Stimulated activated CD4-positive, alpha-beta T cell treated with anti-CD3 and anti-CD28 coated beads, TNF-alpha, amount 100 ng/mL, for 24 hours (primary cell): ENCODE measurements at places on chromosomes 12 and 14.
A peak's percentile ranks its signal among the peaks of the same experiment; 100 is the strongest.

DNA sequence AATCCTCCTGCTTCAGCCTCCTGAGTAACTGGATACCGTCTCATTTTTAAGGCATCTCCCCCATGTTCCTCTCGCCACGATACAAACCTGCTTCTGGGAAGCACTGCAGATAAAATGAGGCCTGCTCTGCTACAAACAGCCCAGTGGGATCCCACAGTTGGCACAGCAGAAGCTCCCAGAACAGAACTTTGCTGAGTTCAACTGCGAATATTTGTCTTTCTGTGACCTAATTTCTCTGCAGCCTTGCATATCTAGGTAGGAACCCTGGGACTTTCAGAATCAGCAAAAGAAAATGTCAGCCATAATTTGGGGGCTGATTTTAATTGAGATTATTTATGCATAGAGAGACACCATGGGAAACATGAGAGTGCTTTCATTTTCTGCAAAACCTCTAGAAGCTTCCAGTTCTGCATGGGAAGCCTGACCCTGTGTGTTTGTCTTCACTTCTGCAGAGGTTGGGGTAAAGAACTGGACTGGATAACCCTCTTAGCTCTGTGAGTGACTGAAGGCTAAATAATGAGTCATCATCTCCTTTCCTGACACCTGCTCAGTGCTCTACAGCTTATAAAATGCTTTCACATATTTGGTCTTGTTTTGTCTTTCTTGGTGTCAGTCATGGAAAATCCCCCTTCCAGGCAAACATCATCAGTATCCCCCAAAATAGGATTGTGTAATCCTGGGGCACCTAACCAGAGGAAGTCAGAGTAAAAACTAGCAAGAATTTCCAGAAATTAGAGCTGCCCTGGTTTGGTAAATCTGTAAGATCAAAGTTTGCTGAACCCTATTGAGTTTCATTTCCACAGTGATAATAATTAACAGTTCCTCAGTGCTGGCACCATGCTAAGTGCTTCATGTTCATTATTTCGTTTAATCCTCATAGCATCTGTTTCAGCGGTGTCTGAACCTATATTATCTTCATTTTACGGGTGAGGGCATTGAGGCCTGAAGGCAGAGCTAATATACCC is 185.8 kb downstream of the SLC15A4 start:
- DNase-seq: no peak

DNA sequence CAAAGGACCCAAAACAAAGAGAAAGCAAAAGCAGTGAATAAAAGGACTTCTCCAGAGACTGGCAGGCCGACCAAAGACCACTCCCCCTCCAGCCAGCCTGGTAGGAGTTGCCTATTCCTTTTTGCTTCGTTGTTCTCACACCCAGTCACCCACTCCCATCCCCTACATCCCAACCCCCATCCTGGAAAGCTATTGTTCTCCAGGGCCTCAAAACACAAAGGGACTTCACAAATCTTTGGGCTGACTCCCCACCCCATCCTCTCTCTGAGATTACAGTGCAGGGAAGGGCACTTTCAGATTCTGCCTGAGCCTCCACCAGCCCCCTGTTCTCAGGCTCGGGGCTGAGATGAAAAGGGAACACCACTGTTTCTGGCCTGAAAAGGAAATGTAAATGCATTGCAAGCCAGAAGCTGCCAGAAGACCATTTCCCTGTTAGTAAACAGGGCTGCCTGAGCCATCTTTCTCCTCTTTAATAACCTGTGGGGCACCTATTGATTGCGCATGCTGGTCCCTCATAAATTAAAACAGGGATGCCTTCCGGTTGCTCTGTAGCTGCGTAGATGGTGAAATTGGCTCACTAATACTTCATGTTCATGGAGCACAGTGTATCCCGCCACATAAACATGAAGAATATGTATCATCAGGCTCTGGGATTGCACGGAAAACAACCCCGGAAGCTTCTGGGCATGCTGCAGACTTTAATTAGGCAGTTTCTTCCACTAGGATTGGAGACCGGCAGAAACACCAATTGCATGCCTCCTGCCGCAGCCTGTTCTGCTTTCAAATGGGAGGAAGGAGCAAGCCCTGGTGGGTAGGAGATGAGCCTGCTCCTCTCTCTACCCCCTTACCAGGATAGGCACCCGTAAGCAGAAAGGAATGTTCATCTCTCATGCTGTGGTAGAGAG is 130.3 kb upstream of the FUT8 start:
- no peak for DNase-seq

GRCh38 chr14:99745307-99745951 is 47.8 kb upstream of the EML1 start:
- DNase-seq: no peak

- no peak for DNase-seq
These were observed 333.4 kb downstream of the NELL2 start for GRCh38 chr12:44542716-44543115.

DNA sequence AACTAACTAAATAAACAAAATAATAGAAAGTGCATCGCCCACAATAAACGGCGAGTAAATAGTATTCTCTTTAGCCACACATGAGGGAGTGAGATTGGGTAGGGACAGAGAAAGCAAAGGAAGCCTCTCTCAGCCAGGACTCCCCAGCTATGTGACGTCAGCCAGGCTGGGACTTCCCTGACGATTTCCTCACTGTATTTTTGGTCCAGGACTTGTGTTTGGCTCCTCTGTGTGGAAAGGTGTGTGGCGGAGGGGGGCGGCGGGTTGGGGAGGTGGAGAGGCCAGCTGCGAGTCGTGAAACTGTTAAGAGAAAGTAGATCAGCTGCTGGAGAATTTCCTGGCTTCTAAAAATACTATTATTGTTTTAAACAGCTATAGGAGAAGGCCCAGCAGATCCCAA is 1124.6 kb downstream of the AACS start:
- no peak for DNase-seq

DNA sequence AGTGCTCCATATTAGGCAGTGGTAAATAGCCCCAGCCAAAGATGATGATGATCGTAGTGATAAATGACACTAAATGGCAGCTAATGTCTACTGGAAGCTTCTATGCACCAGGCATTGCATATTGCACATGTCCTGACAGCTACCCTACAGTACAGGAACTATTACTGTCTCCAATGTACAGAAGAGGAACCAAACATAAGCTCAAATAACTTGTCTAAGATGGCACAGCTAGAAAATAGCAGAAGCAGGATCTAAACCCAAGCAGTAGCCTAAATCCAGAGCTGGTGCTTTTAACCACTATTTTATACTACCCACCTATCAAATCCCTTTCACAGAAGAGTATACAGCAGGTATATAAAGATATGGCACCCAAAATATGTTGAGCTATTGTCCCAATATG is 28.9 kb downstream of the ESR2 start:
- DNase-seq: no peak

GRCh38 chr12:110317911-110318310 is 36.9 kb downstream of the ATP2A2 start:
- DNase-seq: no peak

DNA sequence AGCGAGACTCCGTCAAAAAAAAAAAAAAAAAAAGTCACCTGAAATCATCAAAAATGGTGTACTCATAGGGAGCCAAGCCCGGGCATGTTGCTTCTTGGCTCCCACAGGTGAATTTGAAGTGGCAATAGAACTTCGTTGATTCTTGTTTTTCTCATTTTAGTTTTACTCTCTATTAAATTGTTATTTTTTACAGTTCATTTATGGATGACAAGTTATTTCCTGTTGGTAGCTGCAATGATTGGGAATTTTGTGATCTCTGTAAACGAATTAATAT is 1.3 kb downstream of the TM7SF3 start:
- no peak for DNase-seq

GRCh38 chr12:2998789-2999264 is 39.6 kb downstream of the TEAD4 start:
- no peak for DNase-seq

- DNase-seq: no peak
These were observed 60.9 kb upstream of the RFLNA start for GRCh38 chr12:124233846-124234640.

DNA sequence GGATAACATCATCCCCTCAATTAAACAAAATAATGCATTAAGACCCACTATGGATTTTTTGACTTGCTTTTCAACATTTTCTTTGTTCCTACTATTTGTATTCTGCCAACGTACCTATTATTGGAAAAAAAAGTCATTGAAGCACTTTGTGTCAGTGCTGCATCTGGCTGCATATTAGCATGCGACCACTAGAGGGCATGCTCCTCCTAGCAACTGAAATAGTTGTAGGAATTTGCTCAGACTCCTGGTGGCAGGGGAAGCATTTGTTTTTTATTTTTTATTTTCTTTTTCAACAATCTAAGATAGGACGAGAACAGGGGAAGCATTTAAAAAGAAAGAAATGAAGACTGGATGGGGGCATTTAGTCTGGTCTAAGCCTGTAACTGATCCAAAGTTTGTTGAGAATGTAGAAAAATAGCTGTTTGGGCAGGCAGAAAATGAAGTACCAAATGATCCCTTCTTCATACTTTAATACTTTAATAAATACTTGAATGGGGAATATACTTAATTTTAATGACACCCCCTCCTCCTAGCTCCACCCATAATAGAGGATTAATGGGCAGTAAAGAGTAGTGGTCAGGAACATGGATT is 14.5 kb upstream of the CLEC4A start:
- DNase-seq: peak; percentile 65

DNA sequence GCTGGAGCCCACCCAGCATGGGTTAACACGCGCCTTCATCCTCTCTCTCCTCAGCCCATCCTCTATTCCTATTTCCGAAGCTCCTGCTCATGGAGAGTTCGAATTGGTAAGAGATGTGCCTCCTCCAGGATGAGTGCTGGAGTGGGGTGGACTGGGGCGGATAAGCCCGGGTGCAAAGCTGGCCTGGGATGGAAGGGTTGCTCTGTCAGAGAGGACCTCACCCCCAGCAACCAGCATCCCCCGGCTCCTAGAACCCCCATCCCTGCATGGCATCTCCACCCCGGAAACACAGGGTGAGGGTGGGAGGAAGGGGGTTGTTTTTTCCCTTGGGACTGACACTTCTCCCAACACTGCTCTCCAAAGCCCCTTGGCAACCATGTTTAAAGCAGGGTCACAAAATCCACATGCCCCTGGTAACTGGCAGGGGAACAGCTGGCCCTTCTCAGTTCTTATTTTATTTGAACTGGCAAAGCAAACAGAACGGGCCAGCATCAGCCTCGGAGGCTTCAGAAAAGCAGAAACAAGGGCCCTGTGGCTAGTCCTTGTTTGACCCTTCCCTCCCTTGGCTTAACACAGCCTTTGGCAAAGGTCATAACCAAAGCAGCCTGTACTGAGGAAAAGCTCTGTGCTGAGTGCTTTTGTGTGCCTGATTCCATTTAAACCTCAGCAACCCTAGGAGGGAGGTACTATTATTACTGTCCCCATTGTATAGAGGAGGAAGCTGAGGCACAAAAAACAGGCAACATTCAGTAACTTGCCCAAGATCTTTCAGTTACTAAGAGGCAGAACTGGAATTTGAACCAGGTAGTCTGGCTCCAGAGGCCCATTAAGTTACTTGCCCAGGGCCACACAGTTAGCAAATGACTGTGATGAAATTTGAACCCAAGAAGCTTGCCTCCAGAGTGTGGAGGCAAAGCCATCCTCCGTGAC is 4.2 kb downstream of the GSTZ1 start:
- no peak for DNase-seq

DNA sequence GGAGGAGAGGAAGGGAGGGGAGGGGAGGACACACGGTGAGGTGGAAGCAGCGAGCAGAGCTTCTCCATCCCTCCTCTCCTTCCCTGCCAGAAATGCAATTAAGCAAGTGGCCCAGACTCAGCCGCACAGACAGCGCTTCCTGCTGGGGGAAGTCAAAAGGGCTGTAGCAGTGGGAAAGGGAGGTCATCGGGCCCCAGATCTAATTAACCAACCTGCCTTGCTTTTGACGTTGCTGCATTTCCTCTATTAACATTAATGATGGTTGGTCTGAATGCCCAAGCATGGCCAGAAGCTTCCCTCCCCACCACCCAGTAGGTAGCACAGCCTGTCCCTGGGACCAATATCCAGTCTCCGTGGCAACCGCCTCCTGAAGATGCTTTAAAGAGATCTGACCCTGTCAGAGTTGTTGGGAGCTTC is 4.6 kb upstream of the NGB start:
- no peak for DNase-seq

DNA sequence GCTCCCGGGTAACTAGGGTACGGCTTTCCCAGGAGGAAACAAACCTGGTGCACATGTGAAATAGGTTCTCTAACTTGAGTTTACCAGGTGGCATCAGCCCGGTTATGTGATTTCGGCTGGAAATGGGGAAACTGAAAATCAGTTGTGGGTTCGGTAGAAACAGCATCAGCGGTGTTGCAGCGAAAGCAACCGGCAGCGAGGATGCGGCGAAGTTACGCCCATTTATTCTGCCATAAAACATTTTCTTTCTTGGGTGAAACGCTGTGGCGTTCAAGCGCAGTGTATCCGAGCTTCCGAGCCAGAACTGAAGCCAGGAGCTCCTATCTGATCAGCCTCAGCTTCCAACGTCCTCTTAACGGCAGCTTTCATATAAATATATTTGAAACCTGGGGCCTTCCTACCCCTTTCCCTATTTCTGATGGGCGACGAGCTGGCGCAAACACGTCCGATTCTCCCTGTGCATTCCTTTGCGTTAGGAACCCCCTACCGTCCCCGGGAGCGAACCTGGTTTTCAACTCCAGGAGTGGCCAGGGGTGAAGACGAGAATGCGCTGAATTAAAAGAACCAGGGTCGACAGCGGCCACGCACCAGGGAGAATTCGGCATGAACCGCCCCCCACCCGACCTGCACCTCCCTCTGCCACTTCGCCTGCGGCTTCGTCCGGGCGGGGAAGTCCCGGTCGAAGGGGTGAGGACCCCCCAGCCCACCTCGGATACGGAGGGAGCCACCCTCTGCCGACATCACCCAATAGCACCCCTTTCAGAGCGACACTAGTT is 1.6 kb downstream of the DPF3 start:
- DNase-seq: no peak

- no peak for DNase-seq
These were observed 79.0 kb downstream of the WSCD2 start for GRCh38 chr12:108207791-108208730.

DNA sequence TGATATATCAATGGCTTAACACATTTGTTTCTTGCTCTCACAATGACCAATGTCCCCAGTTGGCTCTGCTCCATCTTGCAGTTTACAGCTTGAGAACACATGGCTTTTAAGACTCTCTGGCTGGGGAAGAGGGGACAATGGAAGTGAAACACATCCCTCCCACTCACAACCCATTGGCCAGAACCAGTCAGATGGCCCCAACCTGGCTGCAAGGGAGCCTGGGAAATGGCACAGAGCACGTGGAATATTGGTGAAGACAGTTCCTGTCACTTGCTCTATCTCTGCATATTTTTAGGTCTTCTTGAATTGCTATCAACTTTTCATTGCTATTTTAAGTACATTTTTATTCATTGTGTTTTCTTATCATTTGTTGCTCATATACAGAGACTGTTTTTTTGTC is 345.4 kb downstream of the MED13L start:
- DNase-seq: no peak

GRCh38 chr12:57213763-57214397 is 2.7 kb upstream of the NXPH4 start:
- DNase-seq: no peak

- no peak for DNase-seq
These were observed 364.1 kb downstream of the PCNX1 start for GRCh38 chr14:71271166-71271945.
